MM.1S (cell line): ENCODE measurements at places on chromosomes 12 and 14.

DNA sequence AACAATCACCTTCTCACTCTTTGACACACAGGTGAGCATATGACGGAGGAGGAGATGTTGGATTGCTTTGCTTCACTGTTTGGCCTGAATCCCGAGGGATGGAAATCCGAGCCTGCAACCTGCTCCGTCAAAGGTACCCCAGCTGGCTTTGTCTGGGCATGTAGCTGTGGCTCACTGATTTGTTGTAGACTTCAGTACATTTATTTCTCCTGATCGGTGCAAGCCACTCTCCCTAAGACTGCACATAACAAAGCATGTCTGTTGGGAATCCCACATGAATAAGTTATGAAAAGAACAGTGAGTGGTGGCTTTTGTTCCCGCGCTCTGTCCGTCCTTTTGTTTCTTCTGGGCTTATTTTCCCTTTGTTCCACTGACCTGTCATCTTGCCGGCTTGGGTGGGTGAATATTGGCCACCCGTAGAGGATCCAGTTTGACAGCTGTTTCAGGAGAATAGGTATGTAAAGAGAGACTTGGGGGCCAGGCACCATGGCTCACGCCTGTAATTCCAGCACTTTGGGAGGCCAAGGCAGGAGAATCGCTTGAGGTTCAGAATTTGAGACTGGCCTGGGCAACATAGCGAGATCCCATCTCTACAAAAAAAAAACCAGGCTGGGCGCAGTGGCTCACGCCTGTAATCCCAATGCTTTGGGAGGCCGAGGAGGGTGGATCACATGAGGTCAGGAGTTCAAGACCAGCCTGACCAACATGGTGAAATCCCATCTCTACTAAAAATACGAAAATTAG is 20.0 kb upstream of the BCL7A start:
- DNase-seq: no peak

GRCh38 chr14:30077946-30078345 is 150.3 kb upstream of the PRKD1 start:
- no peak for DNase-seq

- no peak for DNase-seq
Observed at GRCh38 chr12:97681612-97682504, 219.3 kb downstream of the RMST start.

- no peak for DNase-seq
Observed at GRCh38 chr12:124524231-124524925, 43.0 kb downstream of the NCOR2 start.

GRCh38 chr14:105602799-105603793 is 76.7 kb downstream of the TMEM121 start:
- no peak for DNase-seq
